Small intestine (tissue), 16 donors: ENCODE measurements at places on chromosomes 11 and 22.

- no peak for DNase-seq
Measured at GRCh38 chr11:117818041-117818873, 6.3 kb downstream of the FXYD2 start.

DNA sequence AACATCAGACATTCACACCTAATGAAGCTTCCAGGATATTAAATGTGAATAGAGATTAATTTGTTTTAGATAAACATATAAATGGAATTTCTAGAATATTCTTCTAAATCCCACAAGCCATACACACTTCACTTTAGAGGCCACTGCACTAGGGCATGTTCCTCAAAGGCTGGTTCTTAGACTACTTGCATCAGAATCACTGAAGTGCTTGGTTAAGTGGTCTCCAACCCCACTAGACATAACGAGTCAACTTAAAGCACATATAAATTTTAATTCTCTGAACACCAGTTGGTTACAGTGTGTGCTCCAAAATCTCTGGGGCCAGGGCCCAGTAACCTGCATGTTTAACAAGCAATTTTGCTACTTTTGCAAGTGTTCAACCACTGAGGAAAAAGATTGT is 7.9 kb upstream of the ALKBH8 start:
- DNase-seq: no peak

- DNase-seq: no peak
Measured at GRCh38 chr22:49243335-49243734, 584.3 kb downstream of the BRD1 start.

DNA sequence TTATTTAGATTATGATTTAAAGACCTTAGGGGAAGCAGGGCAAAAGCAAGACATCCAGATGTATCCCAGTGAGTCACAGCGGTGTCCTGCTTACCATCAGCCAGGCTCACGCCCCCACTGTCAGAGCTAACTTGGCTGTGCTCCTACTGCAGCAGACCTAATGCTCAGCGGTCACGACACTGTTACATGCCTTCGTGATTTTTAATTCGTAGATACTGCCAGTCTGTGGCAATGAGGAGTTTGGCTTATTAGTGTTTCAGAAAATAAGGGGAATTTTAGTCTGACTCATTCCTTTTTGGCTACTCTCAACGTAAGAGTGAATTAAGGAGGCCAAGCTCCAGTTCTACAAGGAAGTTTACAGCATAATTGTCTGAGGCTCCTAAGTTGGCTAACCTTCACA is 22.7 kb downstream of the EFCAB6 start:
- DNase-seq: no peak

DNA sequence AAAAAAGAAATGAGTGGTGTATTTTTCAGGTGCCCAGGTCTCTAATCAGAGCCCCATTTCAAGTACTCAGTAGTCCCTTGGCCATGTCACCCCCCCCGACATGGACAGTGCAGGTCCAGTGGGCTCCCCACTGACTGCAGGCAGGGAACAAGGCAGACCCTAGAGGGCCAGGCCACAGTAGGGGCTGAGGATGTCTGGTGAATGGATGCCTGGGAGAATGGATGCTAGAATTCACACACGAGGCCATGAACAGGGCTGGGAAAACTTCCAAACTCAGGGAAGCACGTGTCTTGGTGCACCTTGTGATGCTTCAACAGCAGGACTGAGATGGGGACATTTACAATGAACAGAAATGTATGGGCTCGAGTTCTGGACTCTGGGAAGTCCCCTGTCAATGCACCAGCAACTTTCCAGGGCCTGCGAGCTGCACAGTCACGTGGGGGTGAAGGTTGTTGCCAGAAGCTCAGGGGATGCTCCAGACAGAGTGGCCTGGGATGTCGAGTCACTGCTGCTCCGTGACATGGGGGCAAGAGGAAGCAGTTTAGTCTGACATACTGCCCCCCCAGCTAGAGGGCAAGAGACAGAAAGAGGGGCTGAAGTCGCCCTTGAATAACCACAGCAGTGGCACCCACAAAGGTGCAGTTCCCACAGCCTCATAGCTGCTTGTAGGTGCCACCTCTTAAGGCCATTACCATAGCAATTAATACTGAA is 3.1 kb downstream of the APOBEC3G start:
- DNase-seq: no peak

GRCh38 chr11:128776069-128776423 is 82.2 kb downstream of the FLI1 start:
- DNase-seq: no peak

DNA sequence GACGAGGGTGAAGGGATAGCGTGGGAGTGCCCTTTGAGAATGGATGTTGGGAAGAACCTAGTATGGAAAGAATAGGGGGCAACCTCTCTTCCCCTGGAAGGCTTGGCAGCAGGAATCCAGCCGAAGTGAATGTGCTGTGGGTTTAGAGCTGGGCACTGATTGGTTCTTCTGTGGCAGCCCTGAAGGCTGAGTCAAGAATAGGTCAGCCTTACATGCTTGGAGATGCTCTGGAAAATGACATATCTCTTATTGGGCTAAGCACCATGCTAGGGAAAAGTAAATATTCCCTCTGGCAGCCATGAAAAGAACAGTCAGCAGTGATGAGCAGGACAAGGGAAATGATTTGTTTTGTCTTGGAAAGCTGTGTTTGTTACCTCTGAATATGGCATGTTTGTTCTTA is 149.5 kb downstream of the COMMD9 start:
- DNase-seq: no peak

DNA sequence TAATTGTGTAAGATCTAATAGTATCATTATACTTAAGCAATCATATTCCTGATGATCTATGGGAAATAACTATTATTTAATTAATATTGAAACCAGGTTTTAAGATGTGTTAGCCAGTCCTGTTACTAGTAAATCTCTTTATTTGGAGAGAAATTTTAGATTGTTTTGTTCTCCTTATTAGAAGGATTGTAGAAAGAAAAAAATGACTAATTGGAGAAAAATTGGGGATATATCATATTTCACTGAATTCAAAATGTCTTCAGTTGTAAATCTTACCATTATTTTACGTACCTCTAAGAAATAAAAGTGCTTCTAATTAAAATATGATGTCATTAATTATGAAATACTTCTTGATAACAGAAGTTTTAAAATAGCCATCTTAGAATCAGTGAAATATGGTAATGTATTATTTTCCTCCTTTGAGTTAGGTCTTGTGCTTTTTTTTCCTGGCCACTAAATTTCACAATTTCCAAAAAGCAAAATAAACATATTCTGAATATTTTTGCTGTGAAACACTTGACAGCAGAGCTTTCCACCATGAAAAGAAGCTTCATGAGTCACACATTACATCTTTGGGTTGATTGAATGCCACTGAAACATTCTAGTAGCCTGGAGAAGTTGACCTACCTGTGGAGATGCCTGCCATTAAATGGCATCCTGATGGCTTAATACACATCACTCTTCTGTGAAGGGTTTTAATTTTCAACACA is 6.4 kb downstream of the BIRC3 start:
- DNase-seq: no peak

DNA sequence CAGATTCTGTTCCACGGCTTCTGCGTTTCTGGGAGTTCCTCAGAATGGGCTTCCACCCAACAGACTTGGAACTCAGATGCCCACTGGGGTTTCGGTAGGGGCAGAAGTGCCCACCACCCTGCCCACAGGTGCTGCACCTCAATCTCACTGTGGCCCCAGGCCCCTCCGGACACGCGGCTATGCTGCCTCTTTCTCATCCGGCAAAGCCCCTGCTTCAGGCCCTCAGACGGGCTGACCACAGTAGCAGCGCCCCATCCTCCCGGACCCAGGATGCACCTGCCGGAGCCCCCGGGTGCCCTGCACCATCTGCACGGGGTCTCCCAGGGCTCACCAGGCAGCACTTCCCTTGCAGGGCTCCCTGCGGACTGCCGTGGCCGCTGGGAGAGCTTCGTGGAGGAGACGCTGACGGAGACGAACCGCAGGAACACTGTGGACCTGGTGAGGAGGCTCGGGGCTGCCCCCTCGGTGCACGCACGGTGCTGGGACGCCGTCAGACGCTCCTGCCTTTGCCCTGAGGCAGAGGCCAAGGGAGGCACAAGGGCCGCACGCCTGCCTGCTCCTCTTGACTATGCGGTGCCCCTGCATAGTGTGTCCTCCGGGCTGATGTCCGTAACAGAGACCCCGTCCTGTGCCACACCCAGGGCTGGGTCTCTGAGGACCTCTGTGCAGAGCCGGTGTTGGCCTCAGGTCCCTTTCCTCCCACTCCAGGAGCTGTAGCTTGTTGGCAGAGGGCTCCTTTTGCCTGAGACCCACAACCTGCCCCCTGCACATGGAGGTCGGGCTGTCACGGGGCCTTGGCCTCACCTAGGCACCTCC is 38.6 kb downstream of the SBF1 start:
- DNase-seq: no peak

DNA sequence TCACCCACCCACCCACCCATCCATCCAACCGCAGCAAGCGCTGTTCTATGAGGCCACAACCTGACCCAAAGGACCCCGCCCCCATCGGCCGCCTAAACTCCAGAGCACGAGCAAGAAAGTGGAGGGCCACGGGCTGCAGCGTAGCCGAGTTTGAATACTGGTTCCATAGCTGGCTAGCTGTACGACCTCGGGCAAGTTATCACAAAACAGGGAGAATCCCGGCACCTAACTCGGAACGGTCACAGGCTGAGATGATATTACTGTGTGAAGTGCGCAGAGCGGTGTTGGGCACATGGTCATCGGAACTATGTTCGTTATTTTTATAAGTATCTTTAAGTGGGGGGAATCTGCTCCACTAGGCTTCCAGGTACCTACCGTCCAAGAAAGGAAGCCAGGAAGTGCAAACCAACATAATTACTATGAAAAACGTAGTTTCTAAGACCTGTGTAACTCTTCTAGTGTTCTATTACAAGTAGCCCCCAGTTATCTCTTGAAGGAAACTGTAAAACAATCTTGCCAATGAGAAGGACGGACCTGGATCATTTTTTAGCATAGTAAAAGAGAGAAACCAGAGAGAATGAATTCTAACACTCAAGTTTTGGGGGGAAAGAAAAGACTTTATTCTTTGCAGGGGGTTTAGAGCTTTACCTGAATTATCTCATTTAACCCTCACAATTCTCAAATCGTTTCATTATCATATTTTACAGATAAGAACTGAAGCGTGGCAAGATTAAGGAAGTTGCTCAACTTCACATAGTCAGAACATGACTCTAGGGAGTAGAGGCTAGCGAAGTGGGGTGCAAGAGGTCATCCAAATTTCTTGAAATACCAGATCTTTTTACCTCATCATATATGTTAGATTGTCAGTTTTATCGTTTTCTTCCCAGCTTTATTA is 663 bp upstream of the BUD13 start:
- DNase-seq: no peak

DNA sequence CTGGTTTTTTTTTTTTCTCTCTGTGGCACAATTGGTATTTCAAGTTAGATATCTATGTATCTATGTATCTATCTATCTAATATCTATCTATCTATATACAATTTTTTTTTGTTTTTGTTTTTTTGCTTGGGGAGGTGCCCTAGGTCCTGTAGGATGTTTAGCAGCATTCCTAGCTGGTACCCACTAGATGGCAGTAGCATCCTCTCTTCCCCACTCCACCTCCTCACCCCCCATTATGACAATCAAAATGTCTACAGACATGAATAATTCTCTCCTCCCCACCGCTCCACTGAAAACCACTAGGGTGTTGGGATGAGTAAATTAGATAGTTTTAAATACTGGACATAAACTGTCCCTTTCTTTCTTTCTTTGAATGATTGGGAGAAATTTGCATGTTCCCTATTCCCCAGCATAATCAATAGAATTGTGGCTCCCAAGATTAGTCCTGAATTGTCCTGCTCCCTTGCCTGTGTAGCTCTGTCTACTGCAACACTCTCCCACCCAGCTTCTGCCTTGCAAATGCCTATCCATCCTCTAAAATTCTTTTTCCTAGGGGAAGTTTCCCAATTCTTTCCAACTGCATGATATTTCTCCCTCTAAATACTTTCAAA is 1152.4 kb downstream of the LRRC4C start:
- DNase-seq: peak; percentile 3

- no peak for DNase-seq
Measured at GRCh38 chr11:10032935-10033334, 261.1 kb downstream of the SBF2 start.

DNA sequence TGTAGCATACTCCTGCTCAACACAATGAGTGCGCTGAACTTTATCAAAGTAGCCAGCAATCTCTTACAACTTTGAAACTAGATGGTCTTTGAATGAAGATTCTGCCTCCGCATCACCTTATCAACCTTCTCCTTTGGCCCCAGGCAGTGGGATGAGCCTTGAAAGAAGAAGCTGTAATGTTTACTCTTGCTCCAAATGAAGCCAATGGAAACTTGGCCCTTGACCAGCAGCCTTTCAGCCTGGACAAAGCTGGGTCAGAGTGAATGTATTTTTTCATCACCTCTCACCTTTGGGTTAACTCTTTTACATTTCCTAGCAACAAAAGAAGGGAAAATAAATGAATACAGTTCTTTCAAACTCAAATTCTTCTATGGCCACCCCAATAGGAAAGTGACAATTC is 359.1 kb downstream of the KCNA4 start:
- DNase-seq: no peak

DNA sequence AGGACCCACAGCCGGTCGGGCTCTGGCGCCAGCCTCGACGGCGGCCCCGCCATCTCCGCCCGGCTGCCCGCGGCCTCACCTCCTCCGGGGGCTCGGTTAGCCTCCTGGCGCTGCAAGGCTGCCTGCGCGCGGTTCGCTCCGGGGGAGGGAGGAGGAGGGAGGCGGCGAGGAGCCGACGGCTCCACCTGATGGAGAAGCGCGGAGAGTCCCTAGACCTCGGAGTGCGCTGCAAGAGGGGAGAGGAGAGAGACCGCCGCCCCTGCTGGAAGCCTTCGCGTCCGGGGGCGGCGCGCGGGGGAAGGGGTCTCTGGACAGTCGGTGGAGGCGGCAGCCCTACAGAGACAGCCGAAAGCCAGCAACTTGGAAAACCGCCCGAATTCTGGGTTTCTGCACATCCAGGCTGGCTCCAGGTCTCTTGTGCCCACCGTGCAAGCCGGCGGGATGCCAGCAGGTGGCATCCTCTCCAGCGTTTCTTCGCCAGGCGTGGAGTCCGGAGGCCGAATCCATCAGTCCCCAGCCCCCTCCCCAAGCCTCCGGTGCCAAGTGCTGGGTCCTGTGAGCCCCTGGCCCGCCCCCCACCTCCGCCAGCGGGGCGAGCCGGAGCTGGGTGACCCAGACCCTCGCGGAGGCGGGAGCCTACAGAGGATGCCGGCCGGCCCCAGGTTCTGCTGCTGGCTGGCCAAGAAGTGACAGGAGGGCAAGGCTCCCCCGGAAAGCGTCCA is 2.9 kb upstream of the KIRREL3 start:
- DNase-seq: peak; percentile 60
